ENCODE measurements at places on chromosomes 4 and X. TPM values are rescaled to one million over a fixed set of nuclear protein-coding genes. Genes with fewer than 3 reads are reported as not detected.

The BMPR1B gene
- 59.8 TPM for total RNA-seq

The CMC4 gene
- 23.2 TPM for total RNA-seq

The AKAP4 gene
- 19.0 TPM for total RNA-seq

The MFSD8 gene
- 12.6 TPM for total RNA-seq

DNA sequence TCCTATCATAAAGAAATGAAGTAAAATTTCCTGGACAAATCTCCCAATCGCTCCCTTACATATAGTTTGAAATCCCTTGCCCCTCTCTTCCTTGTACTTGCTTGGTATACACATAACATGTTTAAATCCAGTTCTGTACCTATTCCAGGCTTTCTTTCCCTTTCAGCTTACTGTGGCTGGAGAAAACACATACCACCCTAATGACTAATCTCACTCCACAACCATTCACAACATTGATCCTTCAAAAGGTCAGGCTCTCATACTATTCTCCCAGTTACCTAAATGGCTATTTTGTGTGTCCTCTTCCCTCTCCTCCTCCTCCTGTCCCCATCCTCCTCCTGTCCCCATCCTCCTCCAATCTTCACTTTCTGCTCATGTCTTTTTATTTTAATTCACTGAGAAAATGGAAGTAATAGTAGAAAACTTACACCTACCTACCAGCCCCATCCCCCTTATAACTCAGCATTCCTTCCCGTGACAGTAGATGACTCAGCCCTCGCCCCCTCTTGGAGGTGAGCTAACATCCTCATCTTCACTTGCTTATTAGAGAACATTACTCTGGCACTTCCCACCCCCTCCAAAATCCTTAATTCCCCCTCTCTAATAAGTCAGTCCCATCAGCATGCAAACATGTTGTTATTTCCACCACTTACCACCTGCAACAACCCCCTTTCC, 77.5 kb downstream of the IL15 start:
- H3K27me3 ChIP-seq = no peaks in the 10 kb centered on the region
- no peak for DNase-seq
- no peaks in the 10 kb centered on the region for H3K36me3 ChIP-seq
- H3K4me3 ChIP-seq = no peak overlapping the region
- no peak overlapping the region for H3K27ac ChIP-seq
- no peaks in the 10 kb centered on the region for H3K4me1 ChIP-seq

GRCh38 chrX:13770013-13770535, 35.5 kb downstream of the OFD1 start:
- no peaks in the 10 kb centered on the region for H3K4me1 ChIP-seq
- no peaks in the 10 kb centered on the region for H3K36me3 ChIP-seq
- H3K4me3 ChIP-seq = no peak overlapping the region
- no peaks in the 10 kb centered on the region for H3K27me3 ChIP-seq
- H3K27ac ChIP-seq = no peak overlapping the region
- DNase-seq = no peak

GRCh38 chr4:37524267-37524666, 161.9 kb downstream of the RELL1 start:
- H3K4me1 ChIP-seq = no peaks in the 10 kb centered on the region
- no peak overlapping the region for H3K27ac ChIP-seq
- no peaks in the 10 kb centered on the region for H3K27me3 ChIP-seq

DNA sequence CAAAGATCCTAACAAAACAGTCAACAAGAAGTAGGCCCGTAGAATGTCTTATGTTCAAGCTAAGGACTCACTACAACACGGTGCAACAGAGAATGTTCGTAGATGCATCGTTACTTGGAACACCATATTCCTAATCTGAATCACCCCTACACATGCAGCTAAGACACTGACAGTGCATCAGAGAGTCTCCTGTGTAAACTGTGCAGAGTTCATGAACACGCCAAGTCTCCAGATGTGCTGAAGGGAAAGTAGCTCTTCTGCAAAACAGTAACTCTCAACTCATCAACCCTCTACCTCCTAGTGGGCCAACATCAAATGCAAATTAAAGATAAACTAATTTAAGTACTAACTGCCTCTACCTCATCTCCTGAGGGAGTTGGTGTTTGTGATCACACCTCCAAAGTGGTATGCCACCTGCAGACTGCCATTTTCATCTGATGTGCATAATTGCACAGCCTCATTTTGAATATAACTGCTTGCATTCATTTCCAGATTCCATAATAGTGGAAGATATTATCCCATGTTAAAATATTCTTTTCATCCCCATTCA, 73.5 kb downstream of the MOSPD2 start:
- no peaks in the 10 kb centered on the region for H3K36me3 ChIP-seq
- H3K27ac ChIP-seq = no peak overlapping the region
- no peaks in the 10 kb centered on the region for H3K4me1 ChIP-seq
- H3K27me3 ChIP-seq = no peaks in the 10 kb centered on the region
- no peak overlapping the region for H3K4me3 ChIP-seq

GRCh38 chr4:159267869-159268285, 165.0 kb downstream of the RAPGEF2 start:
- no peak overlapping the region for H3K4me3 ChIP-seq
- no peak for DNase-seq
- H3K36me3 ChIP-seq = no peaks in the 10 kb centered on the region
- H3K27ac ChIP-seq = no peak overlapping the region
- H3K4me1 ChIP-seq = no peaks in the 10 kb centered on the region
- no peaks in the 10 kb centered on the region for H3K27me3 ChIP-seq

- H3K4me1 ChIP-seq = peaks cover 7% of the 10 kb centered on the region
- no peak for DNase-seq
- no peak overlapping the region for H3K4me3 ChIP-seq
- H3K27ac ChIP-seq = no peak overlapping the region
- no peaks in the 10 kb centered on the region for H3K36me3 ChIP-seq
- H3K27me3 ChIP-seq = no peaks in the 10 kb centered on the region
Observed at GRCh38 chr4:1291996-1292702, 2.5 kb downstream of the MAEA start.

- H3K27me3 ChIP-seq = no peaks in the 10 kb centered on the region
Observed at GRCh38 chrX:122134291-122134690, 1049.8 kb upstream of the GRIA3 start.

DNA sequence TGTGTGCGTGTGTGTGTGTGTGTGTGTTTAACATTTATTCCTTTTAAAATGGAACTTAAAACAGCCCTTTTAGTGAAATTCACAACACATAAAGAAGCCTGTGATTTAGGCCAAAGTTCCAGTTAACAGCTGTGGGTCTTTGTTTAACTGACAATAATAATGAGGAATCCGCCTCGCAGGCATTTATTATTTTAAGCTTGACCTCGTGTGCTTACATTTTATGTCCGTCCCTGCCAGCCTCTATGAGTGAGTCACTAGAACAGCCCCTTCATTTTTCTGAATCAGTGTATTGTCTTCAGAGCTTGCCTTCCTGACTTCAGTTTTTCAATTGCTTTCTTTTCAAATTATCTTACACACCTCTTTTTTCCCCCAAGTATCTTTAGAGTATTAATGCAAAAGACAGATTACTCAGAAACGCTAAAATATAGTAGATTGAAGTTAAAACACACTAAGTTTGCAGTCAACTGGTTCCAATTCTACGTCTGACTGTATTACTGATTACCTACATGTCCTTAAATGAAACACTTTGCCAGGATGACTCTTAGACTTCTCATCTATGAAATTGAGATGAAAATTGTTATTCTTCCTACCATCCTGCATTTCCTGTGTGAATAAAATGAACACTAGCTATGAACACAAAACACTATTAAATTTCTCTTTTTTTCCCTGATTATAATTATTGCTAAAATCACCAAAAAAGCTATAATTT, 319.6 kb upstream of the HS3ST1 start:
- no peak overlapping the region for H3K27ac ChIP-seq
- no peaks in the 10 kb centered on the region for H3K36me3 ChIP-seq
- no peaks in the 10 kb centered on the region for H3K4me1 ChIP-seq
- no peak overlapping the region for H3K4me3 ChIP-seq

DNA sequence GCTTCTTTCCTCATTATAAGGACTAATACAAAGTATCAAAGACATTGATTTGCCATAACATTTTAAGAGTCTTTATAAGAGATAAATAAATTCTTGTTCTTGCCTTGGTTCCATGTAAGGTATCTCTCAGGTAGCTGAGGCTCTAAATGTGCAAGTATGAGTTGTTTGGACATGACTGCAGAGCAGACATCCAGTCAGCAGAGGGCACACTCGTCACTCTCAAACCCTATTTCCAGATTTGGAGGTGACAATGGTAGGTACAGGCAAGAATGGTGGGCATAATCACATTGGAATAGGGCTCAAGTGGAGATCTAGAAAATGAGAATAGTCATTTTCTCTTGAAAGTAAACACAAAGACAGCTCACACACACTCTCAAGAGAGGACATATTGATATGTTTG, 133.3 kb upstream of the ZIC3 start:
- no peaks in the 10 kb centered on the region for H3K4me1 ChIP-seq
- no peak overlapping the region for H3K4me3 ChIP-seq
- H3K27ac ChIP-seq = no peak overlapping the region
- no peak for DNase-seq
- H3K36me3 ChIP-seq = no peaks in the 10 kb centered on the region

- no peaks in the 10 kb centered on the region for H3K36me3 ChIP-seq
- no peak overlapping the region for H3K4me3 ChIP-seq
- no peaks in the 10 kb centered on the region for H3K27me3 ChIP-seq
- DNase-seq = no peak
Observed at GRCh38 chr4:94570558-94570957, 118.8 kb downstream of the PDLIM5 start.

GRCh38 chrX:143988356-143988755, 104.5 kb downstream of the UBE2NL start:
- no peaks in the 10 kb centered on the region for H3K4me1 ChIP-seq
- H3K36me3 ChIP-seq = no peaks in the 10 kb centered on the region
- H3K27ac ChIP-seq = no peak overlapping the region
- no peak for DNase-seq

DNA sequence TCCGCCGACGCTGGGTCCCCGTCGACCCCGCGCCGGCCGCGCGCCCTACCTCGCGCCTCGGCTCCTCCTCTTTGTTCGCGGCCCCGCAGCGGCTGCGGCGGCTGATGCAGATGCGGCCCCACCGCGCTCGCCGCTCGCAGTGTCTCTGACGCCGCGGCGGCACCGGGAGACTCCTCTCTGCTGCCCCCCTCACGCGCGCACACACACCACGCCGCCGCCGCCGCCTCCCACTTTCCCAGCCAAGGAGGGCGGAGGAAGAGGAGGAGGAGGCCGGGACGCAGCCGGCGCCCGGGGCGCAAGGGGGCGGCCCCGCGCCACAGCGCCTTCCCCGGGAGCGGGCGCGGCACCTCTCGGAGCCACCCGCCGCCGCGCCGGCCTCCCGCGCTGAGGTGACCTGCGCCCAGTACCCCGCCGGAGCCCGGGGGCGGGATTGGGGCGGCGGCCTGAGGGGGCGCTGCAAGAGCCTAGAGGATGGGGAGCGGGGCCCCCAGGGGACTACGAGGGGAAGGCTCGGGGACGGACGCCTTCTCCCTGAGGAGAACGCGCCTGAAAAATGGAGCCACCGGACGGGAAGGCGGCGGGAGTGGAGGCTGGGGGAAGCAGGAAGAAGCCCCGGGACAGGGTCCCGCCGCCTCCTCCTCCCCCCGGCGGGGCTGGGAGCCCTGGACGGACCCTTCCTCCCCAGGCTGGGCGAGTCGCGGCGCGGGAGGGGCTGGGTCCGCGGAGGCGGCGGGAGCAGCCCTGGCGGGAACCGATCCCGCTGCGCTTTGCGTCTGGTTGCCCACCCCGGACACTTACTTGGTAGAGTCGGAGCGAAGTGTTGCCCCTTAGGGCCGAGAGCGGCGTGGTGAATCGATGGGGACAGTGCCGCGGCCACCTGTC, at the start of gene SH3RF1:
Gene SH3RF1 (minus strand): TSS at position 147 of the 882 bp plus-strand sequence. CDS start 1,744 bp downstream, outside the sequence.
- DNase-seq = peak; percentile 92
- peak within 1 kb of the TSS; percentile 97 for H3K4me3 ChIP-seq
- H3K36me3 ChIP-seq = no peaks in the 10 kb centered on the region
- peak within 1 kb of the TSS; percentile 95 for H3K27ac ChIP-seq
- H3K4me1 ChIP-seq = no peaks in the 10 kb centered on the region

- no peak for DNase-seq
- no peaks in the 10 kb centered on the region for H3K27me3 ChIP-seq
- H3K4me1 ChIP-seq = no peaks in the 10 kb centered on the region
- H3K36me3 ChIP-seq = no peaks in the 10 kb centered on the region
- no peak overlapping the region for H3K27ac ChIP-seq
Observed at GRCh38 chr4:150119492-150119891, 41.2 kb downstream of the DCLK2 start.

Data from prostate gland (tissue), 2 donors.